ENCODE measurements at places on chromosomes 2 and 18.

DNA sequence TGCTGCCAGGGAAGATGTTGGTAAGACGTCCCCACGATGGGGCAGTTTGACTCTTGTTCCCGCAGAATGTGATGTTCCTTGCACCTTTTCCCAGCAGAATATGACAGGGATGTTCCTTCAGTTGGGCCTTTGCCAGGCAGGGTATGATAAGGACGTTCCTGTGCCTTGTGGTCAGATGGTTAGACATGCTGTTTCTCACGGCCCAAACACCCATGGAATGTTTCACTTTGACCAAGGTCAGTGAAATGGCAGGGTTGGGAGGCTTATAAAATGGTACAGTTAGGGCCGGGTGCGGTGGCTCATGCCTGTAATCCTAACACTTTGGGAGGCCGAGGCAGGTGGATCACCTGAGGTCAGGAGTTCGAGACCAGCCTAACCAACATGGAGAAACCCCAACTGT lies 40.3 kb upstream of the YPEL5 start:
- no peak for DNase-seq

- no peak for DNase-seq
Observed at GRCh38 chr18:40752316-40752715, 1202.7 kb upstream of the PIK3C3 start.

- no peak for DNase-seq
Observed at GRCh38 chr18:64403784-64404503, 255.1 kb upstream of the LINC00305 start.

- no peak for DNase-seq
Observed at GRCh38 chr2:161990741-161991140, 83.3 kb downstream of the DPP4 start.

DNA sequence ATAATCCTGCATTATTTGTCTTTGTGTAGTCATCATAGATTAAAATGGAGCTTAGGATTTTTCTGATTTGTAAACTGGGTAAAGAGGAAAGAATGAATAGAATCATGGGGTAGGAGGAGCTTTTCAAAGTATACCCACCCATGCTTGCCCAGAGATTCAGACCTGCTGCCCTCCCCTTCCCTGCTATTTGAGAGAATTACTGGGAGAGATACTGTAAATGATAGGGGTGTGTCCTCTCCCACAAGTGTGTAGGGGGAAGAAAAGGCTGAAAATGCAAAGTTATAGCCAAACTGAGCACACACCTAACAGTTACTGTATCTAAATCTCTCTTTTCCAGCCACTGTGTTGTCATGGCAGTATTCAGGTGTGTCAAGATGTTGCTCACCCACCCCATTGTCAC lies 21.5 kb upstream of the DYNC2LI1 start:
- DNase-seq = no peak

DNA sequence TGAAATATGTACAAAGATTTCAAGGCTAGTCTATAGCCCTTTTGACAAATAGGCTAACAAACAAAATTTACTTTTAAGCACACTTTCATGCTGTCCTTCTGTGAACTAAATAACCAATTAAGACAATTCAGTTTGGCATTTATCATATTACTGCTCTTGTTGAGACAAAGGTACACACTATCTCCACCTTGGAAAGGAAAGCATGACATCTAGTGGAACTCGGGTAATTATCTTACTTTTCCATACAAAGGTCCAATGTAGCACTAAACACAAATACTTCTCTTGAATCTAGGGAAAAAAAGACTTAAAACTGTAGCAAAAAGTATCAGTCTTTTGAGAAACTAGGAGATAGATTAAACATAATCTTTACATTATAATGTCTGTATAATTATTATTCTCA lies 125.0 kb upstream of the CD226 start:
- DNase-seq = no peak

DNA sequence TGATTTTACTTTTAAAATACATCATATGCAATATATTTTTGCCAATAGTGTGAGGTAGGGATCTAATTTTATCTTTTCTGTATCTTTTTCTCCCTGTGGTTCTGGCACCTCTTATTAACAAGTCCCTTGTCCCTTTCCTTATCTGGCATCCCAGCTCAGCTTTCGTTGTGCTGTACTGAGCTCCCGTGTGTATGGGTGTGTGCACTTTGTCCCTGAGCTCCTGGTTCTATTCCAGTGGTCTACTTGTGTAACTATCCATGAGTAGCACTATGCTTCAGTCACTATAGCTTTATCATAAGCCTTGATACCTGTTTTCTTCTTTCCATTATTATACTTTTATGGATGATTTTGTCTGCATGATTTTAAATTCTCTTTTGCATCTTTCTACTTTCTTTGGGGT lies 401.4 kb upstream of the POU3F3 start:
- no peak for DNase-seq

DNA sequence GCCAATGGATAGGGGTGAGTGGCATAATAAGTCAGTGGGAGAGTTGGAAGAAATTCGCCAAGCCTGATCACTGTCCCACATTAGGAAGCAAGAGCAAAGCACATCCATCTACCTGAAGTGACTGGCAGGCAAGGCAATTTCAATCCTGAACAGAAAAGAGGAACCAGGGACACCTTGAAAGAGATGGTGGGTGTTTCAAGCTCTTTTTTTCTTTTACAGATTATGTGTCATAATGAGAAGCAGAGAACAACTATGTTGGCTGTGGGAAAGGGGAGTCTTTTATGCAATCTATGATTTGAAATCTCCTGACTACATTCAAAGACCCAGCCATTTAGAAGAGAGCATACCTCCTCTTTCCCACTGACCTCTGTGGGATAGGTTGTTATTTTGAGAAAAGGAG lies 63.5 kb downstream of the TGIF1 start:
- no peak for DNase-seq

DNA sequence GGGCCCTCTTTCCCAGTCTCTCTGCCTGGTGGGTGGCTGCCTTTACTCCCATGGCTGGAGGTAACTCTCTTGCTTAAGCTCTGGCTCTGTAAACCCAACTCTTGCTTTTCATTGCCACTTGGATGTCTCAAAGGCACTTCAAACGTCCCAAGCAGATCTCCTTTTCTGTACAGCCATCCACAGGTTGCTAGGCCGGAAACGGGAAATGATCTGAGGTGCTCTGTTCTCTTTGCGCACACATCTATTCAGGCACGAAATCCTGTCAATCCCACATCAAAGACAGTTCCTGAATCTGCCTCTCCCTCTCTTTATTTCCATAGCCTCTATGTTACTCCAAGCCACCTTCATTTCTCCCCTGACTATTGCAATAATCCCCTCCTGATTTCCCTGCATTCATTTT lies 87.4 kb downstream of the AOX1 start:
- DNase-seq = no peak

- no peak for DNase-seq
Observed at GRCh38 chr2:233084488-233084887, 24.3 kb downstream of the INPP5D start.

DNA sequence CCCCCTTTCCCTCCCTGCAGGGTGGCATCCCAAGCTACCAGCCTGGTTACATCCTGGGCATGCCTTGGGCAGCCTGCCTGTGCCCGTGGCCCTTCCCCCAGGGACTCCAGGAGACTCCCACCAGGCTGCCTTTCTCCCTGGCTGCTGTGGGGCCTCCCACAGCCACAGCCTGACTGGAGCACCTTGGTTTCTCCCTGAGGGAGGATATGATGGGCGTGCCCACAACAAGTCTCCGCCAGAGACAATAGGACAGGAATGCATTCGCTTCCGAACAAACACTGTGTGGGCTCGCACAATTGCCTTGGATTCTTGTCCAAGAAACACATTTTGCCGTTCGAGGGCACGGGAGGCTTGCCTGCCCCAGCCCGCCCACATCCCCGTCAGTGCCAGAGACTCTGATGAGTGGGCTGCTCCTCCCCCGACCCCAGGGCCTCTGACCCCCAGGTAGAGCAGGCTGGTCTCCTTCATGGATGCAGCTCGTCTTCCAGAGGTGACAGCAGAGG lies 102.1 kb downstream of the SMAD7 start:
- DNase-seq = no peak

DNA sequence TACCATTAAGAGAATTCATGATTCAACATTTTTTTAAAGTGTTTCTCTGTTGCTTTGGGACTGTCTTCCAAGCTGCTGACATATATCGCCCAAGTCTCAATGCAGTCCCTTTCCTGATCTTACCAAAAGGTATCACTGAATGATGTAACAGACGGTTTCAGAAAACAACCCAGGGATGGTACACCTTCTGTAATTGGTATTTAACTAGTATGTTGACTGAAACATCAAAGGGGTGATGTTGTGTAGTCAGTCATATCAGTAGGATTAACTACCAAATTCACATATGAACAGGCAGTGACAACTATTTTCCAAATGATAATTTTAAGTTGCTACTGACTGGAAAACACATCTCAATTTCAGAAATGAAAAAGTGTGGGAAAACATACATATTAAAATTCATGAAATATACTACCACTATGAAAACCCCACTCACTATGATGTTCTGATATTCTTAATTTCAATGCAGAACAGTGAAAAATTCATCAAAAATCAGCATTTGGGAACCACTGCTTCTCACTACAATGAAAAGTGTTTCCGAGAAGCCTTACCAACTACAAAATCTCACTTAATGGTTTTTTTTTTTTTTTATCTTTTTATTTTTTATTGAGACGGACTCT lies 59.8 kb downstream of the MEMO1 start:
- DNase-seq = no peak

GRCh38 chr2:232789082-232789481 lies 12.7 kb upstream of the KCNJ13 start:
- DNase-seq = no peak

- no peak for DNase-seq
Observed at GRCh38 chr2:233416199-233416598, 61.9 kb downstream of the DGKD start.

GRCh38 chr2:66435963-66436362 lies 1.0 kb downstream of the MEIS1 start:
- DNase-seq = no peak

DNA sequence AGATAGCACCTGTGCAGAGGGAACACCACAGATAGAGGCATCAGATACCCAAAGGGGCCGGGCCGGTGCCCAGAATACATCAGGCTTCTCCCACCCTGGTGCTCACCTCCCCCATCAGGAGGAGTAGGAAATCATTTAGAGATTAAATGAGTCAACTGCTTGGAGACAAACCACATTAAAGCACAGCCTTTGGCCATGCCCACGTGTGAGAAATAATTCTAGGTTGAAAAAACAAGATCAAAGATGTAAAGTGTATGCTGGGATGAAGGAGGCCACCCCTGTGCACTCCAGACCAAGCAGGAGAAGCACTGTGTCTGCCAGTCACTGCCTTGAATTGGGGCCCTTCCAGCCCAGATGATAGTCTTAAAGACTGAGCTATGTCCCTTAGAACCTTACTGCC lies 152.8 kb upstream of the ACAA2 start:
- DNase-seq = no peak

DNA sequence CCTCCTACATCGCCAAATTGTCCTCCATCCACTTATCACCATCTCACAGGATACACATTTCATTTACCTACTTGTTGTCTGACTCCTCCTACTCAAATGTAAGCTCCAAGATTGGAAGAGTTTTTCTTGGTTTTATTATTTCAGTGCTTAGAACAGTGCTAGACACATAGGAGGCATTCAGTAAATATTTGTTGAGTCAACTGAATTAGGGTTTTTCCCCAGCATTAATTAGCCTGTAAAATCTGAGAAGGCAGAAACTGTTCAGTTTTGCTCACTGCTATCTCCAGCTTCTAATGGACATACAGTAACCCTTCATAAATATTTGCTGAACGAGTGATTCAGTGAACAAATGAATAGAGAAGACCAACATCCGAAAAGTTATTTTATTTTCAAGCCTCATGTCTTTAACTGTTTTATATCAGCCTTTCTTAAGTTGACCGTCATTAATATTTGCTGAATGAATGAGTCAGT lies 800 bp downstream of the TTC21B start:
- DNase-seq = no peak

DNA sequence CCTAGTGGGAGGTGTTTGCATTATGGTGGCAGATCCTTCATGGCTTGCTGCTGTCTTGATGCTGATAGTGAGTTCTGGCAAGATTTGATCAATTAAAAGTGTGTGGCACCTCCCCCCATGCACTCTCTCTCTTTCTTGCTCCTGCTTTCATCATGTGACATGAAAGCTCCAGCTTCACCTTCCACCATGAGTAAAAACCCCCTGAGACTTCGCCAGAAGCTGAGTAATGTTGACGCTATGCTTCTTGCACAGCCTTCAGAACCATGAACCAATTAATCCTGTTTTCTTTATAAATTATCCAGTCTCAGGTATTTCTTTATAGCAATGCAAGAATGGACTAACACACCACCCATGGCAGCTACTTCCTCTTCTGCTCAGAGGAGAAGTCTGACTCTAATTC lies 2181.4 kb upstream of the PIK3C3 start:
- DNase-seq = no peak

DNA sequence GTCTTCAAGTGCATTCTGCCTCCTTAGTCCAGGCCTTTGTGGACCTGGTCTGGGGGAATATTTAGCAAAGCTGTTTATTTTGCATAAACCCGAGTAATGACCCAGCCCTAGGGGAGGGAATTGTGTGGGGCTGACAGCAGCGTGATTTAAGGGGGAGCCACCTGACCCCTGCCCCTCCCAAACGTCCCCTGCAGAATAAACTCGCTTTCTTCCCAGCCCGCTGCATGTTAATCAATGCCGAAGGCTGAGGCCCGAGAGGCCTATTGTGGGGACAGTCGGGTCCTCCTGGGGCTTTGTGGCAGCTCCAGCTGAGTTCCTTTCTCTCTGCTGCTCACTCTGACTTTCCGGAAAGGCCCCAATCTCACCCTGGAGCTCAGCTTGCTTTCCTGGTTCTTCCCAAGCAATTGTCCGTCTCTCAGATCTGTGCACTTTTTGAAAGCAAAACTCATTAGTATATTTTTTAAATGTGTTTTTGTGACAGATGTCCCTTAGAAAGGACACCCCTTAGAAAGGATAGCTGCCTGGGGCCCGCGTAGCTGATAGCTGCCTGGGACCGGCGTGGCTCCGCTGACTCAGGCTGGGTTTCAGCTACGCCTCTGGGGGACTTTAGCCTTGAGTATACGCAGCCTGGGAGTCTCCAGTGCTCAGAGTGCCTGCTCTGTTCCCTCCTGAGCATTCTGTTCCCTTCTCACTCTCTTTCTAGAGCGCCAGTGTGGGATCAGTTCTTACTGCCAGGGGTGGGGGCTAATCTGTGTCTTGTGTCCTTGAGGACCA lies 158.3 kb downstream of the GLI2 start:
- DNase-seq = no peak

GRCh38 chr2:169131587-169132512 lies 62.5 kb downstream of the DHRS9 start:
- no peak for DNase-seq

- DNase-seq = no peak
Observed at GRCh38 chr2:126823951-126824350, 74.7 kb upstream of the TEX51 start.

- no peak for DNase-seq
Observed at GRCh38 chr2:22995576-22995975, 389.4 kb upstream of the KLHL29 start.
